LNCaP clone FGC (cell line): ENCODE measurements at places on chromosomes 6 and 20.

DNA sequence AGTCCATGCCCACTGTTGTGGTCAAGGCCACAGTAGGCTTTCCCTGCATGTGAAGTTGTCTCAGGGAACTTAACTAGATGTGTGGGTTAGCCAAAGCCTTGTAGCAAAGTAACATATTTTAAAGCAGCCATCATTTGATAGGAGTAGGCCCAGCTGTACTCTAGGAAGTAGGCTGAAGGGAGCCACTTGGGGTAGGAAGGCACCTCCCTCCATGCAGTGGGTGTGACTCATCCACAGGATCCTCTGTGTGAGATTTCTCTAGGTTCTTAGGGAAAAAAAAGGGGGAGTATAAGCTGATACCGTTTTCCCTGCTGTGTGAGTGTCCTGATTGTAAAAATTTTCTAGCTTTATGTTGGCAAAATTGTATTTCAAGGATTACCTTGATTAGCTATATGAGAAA is 44.7 kb downstream of the VAPB start:
- DNase-seq, result no peak

DNA sequence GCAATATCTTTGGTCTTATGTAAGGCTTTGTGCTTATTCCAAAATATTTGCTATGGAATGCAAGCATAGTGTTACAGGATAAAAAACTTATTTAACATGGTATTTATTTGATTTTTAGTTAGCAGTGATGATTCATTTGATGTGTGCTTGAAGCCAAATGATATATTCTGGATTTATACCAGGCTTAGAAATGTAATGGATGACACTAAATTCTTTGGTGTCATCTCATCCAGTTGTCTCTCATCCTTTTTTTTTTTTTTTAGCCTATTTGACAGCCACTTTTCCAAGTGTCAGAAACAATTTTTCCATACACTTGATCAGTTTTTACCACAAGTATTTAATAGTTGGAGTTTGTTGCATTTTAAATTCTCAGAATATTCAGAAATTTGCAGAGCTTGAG is 515.3 kb downstream of the CDKAL1 start:
- DNase-seq, result no peak

- DNase-seq, result peak; percentile 78
Measured at GRCh38 chr6:46024124-46024769, 8.6 kb upstream of the CLIC5 start.

GRCh38 chr20:45407067-45407745 is 883 bp upstream of the DBNDD2 start:
- DNase-seq, result no peak

GRCh38 chr20:56428881-56429280 is 16.8 kb downstream of the CASS4 start:
- no peak for DNase-seq

DNA sequence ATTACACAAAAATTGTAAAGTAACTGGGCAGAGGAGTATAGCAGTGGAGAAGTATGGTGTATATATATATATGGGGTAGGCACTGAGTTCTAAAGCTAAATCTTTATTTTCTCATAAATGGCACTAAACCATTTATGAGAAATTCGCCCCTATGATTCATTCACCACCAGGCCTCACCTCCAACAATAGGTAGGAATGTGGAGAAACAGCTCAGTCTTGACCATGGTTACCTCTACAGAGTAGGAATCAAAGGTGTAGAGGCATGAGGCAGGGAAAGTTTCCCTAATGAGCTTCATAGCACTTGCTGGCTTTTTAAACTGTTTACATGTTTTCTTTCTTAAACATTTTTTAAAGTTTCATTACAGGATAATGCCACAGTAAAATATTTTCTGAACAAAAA is 36.9 kb upstream of the SUMO4 start:
- no peak for DNase-seq

DNA sequence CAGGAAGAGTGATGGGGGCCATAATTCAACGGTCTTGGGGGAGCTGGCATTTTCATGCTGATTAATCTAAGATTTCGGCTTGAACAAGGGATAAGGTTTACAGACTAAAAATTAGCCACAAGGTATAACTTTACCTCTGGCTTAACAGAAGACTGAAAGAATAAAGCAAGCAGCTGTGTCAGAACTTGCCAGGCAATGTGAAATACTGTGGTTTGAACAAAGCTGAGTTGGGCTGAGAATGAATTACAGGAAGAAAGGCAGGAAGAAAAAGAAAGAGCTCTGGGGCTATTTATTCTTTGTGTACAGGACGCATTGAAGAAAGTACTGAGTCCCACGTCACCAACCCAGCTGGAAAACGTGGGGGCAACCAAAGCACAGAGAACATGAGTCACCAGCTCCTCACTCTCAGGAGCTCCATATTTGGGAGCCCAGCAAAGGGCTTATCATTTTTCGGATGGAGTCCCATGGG is 121.5 kb upstream of the NEDD9 start:
- no peak for DNase-seq

DNA sequence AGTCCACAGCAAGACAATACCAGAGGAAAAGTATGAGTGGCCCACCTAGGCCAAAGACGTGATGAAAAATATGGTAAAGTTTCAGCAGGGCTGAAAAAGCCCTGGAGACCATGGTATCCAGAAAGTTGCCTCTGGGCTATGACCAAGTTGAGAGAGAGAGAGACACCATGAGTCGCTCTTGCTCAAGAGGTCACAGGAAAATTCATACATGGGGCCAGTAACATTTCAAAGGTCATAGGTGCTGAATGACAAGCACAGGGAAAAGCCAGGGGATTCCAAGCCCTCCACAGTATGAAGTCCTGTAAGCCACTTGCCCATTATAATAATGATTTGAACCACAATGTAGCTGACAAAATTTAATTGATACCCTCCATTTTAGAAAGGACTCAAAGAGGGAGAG is 657.7 kb upstream of the CITED2 start:
- DNase-seq, result no peak

DNA sequence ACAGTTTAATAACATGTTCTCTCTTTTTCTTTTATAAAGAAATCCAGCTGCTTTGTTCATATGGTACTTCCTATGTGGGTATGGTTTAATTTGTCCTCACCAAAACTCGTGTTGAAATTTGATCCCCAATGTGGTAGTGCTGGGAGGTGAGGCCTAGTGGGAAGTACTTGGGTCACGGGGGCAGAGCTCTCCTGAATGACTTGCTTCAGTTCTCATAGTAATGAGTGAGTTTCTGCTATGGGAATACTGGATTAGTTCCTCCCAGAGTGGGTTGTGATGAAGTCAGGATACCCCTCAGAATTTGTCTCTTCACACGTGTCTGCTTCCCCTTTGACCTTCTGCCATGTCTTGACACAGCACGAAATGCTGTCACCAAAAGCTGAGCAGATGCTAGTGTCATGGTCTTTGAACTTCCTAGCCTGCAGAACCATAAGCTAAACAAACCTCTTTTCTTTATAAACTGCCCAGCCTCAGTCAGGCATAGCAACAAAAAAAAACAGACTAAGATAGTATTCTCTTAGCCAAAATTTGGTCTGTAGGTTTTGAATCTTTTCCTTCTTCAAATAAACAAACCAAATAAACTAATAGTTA is 87.8 kb upstream of the HS3ST5 start:
- no peak for DNase-seq

DNA sequence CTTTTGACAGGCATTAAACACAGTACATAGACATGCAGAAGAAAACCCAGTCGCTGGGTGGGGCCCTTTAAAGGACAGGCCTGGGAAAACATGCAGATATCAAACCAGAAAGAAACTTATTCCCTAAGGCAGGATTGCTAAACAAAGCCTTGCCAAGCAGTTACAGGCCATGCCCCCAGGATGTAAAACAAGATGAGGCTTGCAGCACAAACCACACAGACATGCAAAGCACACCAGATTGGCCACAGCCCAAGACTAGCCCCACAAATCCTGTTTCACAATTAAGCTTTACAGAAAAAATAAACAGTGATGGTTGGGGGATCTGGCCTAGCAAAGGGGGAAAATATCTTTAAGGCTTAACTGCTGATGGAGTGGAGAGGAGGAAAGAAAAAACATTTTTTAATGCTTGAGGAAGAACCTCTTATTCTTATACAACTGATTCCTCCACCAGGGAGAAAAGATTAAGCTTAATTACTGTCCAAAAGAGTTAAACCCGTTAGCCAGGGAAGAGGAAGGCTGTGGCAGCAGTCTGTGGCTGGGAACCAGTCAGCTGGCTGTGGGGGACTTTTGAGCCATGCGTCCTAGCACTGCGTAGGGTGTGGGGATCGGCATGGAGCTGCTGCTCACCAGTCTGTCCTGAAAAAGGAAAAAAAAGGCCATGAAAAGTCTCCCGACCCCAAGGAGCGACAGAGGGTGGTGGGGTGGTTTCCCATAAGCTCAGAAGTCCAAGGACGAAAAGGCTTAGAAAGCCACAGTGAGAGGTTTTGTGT is 28.4 kb downstream of the COL19A1 start:
- DNase-seq, result no peak

DNA sequence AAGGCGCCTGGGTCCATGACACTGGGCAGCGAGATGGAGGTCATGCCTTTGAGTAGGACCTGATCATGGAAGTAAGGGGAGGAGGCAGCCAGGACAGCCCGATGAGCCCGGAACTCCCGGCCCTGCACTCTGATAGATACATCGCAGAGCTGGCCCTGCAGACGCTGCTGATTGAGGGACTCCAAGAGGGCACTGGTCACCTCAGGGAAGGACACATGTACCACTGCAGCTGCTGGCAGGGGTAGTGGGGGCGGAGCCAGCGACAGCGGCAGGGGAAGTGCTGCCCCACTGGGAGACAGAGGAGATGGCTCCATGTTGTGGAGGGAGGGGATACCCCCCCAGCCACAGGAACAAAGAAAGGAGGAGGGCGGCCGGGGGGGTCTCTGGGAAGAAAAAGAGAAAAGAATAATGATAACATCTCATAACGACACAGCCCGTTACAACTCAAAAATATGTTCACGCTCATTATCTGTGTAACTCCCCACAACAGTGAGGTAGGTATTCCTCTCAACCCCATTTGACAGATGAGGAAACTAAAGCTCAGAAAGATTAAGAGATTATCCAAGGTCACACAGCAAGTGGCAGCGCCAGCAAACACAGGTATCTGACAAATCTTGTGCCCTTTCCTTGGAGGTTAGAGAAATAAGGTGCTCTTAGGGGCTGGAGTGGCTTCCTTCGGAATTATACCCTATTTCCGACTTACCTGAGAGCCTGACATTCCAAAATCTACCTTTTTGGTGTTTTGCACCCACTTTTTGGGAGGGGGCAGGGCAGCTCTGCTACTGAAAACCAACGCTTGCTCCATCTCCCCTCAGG is 733 bp downstream of the ZBTB22 start:
- no peak for DNase-seq

DNA sequence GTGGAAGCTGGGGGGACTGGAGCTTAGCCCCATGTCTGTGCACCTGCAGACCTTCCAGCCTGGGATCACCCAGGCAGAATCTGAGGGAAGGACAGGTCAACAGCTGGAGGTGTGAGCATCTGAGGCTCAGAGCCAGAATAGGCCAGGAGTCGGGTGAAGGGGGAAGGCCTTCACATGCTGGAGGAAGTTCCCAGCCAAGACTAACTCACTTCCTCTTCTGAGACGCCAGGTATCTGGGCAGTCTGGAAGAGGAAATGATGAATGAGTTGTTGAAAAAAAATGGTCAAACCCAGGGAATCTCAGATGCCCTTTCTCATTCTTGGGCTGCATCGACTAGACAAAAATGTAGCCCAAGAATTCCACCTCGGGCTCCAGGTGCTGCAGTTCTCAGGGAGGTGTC is 73.6 kb upstream of the TIAM2 start:
- no peak for DNase-seq

- no peak for DNase-seq
Measured at GRCh38 chr6:40816601-40817000, 222.4 kb downstream of the UNC5CL start.

DNA sequence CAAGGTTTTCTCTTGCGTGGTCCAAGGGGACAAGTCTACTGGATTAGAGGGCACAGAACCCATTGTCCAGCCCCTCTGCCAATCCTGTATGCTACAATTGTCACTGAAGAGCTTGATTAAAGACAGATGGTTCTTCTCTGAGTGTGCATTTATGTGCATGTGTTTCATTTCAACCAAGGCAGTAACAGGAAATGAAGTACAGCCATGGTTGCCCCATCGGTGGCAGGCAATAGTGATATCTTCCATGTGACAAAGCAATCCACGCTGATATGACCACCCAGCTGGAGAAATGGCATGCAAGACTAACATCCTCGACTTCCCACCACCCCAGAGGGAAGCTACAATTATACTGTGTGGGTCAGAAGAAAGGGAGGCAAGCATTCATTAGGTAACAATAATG is 85.5 kb downstream of the UNC5CL start:
- DNase-seq, result no peak

GRCh38 chr6:106192824-106193223 is 106.7 kb downstream of the PRDM1 start:
- no peak for DNase-seq

- DNase-seq, result no peak
Measured at GRCh38 chr6:41548841-41549642, 2.9 kb downstream of the FOXP4 start.

DNA sequence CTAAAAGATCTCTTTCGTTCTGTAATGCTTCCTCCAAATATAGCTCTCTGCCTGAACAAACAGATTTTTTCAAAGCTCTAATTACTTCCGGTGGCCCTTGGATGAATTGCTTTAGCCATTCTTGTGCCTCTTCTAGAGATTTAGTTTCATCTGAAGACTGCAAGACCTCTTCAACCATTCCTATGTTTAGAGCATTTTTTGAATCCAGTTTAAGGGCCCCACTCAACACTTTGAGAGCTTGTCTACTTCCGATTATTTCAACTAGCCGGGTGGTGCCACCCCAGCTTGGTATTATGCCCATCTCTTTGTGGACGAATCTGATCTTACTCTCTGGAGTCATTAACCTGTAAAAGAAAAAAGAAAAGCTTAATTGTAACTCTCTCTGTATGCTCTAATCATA is 23.3 kb downstream of the RNF146 start:
- no peak for DNase-seq

DNA sequence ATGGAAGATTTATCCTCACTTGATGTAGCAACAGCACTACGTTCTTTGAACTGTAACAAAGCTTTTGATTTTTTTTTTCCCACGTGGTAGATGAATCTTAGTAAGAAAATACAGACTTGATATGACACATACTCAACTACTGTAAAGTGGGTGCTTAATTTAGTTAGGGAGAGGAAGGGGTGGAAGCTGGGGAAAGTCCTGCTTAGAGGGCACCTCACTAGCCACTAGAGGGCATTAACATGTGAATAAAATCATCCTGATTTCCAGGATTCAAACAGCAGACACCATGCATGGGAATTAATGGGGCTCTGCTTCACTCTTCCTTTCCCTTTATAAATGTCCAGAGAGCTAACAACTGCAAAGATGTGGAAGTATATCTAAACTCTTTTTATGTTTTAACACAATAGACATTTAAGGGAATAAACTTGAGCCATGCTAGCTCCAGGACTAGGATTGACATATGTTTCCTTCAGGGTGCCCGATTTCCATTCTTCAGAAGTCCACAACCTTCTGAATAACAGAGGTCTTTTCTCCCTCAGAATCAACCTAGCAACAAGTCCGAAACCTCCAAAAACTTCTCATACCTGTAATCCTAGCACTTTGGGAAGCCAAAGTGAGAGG is 250.1 kb downstream of the ATXN1 start:
- no peak for DNase-seq

DNA sequence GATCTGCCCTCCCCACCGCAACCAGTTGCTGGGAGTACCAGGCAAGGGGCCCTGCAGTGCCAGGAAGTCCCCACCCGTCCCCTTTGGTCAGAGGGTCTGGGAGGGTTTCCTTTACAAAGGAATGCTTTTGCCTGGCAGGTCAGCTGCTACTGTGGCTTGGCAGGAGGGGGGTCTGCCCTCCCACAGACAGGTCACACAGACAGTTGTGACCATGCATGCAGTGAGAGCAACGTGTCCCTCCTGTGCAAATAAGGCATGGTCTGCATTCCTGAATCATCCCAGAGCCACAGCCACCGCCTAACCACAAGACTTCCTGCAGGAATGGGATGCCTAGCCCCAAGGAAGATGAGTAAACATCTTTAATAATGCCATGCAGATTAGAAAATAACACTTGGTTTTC is 439 bp upstream of the F13A1 start:
- peak; percentile 30 for DNase-seq
